Activated CD4-positive, alpha-beta memory T cell treated with anti-CD3 and anti-CD28 coated beads for 36 hours (primary cell): ENCODE measurements at places on chromosomes 7 and 10. TPM values are rescaled to one million over a fixed set of nuclear protein-coding genes. Genes with fewer than 3 reads are reported as not detected.
A peak's percentile ranks its signal among the peaks of the same experiment; 100 is the strongest.

- DNase-seq = no peak
Measured at GRCh38 chr10:91907914-91908336, 1.4 kb downstream of the FGFBP3 start.

- DNase-seq = peak; percentile 53
Measured at GRCh38 chr10:60942788-60943315, 1.1 kb downstream of the RHOBTB1 start.

GRCh38 chr10:131902211-131902610 lies 1.4 kb downstream of the PPP2R2D start:
- peak; percentile 11 for DNase-seq

DNA sequence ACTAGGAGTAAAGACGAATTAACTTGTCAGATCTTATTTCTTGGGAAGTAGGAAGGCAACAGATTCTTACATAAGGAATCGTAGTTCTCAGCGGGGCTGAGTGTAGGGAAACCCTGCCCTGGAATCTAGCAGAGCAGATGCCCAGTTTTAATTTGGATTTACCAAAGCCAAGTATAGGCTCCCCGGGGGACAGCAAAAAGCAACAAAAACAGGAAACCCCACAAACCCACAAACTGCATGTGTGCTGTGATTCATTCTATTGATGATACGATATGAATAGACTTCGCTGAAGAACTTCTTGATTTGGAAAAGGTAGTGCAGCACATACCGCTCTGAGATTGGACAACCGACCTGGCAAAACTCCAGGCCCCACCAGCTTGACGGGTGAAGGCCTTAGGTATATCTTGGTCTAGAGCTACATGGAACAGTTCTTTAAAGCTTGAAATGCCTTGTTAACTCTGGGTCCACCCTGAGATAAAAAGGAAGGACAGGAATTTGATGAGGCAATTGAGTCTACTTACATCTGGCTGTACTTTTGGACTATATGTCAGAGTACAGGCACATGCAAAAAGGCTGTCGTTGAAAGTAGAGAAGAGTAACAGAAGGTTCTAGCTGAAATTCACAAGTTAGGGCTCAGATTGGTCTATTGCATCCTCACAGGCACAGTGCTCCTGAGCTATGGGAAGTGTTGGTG lies 49.1 kb downstream of the STRA8 start:
- DNase-seq = peak; percentile 21

DNA sequence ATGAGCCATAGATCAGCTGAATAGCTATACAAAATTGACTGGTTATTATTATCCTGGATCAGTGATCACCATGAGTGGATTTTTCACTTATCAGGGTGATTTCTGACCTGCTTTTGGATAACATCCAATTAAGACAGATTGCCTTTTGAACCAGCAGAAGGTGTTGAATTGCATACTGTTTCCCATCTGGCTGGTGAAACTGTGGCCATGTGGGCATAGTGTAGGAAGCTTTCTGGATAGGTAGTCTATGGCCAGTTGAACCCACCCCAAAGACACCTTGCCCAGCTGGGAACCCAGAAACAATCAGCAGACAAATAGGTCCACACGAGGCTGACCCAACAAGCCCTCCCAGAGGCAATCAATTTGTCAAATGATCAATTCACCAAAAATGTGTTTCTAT lies 29.3 kb downstream of the DNAJC12 start:
- DNase-seq = no peak

GRCh38 chr7:101118856-101119255 lies 8.0 kb upstream of the SERPINE1 start:
- no peak for DNase-seq

DNA sequence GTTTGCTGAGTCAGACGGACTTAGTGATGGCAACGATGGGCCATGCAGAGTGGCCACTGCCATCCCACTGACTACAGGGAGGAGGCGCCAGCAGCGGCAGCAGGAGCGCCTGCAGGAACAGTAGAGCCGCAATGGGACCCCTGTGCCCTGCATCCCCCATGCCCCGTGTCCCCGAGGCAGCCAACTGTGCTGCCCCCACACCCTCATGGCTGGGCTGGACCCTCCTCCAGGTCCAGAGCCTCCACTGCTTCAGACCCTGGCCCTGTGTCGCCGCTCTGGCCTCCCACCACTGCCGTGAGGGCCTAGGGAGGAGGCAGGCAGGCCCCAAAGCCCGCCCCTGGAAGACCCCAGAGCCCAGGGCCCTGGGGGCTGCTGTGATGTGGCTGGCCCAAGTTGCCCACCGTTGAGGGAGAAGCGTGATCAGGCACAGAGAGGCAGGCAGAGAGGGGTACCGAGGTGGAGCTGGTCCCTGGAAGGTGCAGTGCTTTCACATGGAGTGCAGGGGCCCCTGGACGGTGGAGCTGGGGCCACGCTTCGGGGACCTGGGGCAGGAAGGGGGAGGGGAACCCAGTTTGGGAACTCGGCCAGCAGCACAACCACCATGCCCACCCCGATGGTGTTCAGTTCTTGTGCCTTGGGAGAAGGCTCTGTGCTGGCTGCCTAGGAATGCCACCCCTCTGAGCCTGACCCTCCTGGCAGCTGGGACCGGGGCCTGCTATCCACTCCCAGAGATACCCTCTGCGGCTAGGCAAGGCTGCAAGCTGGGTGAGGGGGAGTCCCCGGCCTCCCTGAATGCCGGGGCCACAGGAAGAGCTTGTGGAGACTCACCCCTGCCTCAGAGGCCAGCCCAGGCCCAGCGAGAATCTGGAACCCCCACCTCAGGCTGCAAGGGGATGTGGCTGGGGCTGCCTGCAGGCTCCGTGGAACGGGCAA lies 32.6 kb downstream of the DKK1 start:
- no peak for DNase-seq

Gene STK31
- not detected for total RNA-seq

Gene AGR2
- not detected for total RNA-seq

Gene PNLIP
- not detected for total RNA-seq
